Activated naive CD8-positive, alpha-beta T cell treated with anti-CD3 and anti-CD28 coated beads, Interleukin-2, amount 50 U/mL, for 24 hours (primary cell): ENCODE measurements at places on chromosomes 2 and 18.

DNA sequence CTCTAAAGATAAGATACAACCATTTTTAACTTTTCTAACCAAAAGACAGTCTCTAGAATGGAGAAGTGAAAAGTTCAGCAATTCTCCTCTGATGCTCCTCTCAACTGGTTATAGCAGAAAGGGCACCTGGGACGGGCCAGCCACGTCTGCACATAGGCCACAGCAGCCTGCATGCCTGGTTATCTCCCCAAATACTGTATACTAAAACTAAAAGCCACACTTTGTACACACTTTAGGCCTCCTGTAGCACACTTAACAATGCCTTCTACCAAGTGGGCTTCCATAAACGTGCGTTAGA, 179.1 kb downstream of the ANKRD44 start:
- DNase-seq = no peak

GRCh38 chr18:54004828-54005227, 219.6 kb downstream of the MBD2 start:
- no peak for DNase-seq

DNA sequence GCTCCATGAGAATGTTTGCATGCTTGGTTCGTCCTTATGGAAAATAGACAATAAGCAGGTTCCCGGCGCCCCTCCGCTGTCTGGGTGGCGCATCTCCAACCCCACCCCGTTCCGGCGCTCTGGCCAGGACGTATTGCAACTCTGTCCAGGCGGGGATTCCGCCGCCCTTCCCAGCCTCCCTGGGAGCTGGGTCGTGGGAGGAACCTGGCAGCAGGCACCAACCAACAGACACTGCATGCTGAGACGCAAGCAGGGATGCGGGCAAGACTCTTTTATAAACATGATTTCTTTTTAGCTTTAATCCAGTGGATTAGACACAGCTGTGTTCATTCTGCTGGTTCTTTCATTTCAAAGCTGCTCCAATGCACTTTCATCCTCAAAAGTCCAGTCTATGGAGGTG, 240.2 kb downstream of the SH3BP4 start:
- DNase-seq = no peak

- no peak for DNase-seq
Measured at GRCh38 chr2:10900216-10901109, 11.3 kb upstream of the KCNF1 start.

DNA sequence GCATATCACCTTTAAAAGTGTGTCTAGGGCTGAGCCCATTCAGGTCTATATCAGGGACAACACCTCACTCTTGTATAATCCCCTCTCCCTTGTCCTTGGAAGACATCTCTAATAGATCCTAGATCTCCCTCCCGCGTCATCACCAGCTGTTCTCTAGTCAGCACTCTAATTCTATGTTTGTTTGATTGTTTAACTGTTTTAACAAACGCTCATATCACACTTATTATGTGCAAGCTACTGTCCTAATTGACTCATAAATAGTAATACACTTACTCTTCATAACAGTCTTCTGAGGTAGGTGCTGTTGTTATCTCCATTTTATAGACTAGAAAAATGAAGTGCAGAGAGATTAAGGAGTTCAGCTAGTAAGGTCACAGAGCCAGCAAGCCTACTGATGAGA, 1.6 kb upstream of the ERMN start:
- no peak for DNase-seq

- DNase-seq = no peak
Measured at GRCh38 chr2:67927501-67927900, 135.3 kb downstream of the C1D start.

GRCh38 chr2:85015653-85016360, 44.8 kb downstream of the KCMF1 start:
- DNase-seq = no peak

DNA sequence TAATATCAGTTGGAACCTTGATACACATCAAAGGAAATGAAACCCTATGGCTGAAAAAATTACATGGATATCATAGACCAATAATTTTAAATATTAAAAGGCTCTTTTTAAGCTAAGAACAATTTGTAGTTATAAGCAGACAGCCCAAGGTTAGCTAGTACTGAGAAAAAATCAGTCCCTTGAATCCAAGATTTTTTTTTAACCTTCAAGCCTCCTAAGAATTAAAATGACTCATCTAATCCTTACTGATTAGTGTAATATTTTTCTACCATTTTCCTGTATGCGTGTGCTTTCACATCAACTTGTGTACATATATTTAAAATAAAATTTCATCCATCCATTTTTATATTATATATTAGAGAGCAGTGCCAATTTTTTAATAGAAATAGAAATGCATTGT, 1004.9 kb upstream of the ZEB2 start:
- no peak for DNase-seq

DNA sequence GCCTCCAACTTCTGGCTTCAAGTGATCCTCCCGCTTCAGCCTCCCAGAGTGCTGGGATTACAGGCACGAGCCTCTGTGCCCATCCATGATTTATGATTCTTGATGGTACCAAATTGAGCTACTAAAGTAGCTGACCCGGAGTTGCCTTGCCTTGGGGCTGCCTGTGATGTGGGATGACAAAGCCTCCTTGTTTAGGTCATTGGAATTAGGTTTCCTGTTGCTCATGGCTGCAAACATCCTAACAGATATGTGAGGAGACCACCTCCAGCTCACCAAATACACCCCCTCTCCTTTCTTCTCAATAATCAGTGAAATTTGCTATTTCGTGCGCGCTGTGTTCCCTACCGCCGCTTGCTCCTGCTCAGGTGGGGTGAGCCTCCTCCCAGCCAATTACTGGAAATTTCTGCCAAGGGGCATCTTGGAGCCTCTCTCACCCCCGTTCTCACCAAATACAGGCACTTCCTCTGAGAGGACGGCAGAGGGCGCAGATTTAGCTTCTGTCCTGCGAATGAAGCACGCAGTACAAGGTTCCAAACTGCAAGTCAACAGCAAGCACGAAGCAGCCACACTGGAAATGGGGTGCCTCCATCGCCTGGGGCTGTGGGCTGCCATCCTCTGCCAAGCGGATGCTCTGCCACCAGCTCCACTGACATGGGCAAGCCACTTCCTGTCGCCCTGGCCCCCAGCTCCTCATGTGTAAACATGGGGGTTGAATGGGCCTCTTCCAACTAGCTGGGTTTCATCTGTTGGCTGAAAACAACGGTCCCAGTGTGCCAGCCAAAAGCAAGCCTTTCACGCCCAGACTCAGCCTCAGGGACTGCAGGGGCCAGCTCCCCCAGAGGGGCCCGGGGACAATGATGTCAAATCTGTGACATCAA, 71.7 kb downstream of the NCAPH start:
- peak; percentile 61 for DNase-seq

DNA sequence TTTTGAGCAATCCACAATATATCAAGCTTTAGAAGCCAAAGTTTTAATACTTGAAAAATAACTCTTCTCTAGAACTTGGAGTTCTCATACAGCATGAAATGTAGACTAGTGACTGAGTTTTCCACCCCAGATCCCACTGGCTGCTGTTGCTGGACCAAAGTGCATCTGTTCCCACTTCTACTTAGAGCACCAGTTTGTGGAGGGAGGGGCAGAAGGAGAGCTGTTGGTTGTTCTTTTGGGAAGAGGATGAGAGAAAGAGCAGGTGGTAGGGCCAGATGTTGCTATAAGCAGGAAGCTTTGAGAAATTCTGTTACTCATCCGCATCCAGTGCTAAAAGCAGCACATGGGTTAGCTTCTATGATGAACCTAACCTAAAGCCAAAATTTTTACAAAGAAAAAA, 59.0 kb downstream of the MBD2 start:
- no peak for DNase-seq

GRCh38 chr18:36856815-36857214, 27.9 kb downstream of the KIAA1328 start:
- DNase-seq = no peak

DNA sequence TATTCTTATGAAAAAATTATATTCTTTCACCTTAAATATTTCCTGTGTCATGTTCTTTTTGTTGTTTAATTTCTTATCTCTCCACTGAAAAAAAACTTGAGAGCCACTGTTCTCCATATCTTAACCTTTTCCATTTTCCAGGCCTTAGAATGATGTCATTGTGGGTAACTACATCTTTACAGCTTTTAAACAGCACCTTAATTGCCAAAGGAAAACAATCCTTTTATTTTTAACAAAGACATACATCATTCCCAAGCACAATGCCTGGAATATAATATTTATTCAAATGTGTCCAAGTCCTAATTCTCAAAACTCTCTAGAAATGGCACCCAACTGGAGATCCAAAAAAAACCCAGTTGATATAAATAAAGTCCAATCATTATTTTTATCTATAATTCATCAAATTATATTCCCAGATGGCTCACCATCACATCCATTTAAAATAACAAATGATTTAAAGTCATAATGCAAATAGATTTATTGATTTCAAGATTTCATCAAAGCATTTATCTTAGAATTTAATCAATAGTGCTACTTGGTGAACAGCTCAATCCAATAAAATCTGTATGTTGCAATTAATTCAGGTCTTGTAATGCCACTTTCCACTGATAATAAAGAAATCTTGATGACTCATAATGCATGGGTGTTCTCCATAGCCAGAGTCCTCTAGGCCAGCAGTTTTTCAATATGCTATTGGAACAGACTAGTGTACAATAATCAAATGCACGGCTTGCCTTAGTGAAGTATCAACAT, 107.1 kb upstream of the MAPRE2 start:
- DNase-seq = no peak

GRCh38 chr2:122519366-122519765, 763.9 kb downstream of the TSN start:
- no peak for DNase-seq

DNA sequence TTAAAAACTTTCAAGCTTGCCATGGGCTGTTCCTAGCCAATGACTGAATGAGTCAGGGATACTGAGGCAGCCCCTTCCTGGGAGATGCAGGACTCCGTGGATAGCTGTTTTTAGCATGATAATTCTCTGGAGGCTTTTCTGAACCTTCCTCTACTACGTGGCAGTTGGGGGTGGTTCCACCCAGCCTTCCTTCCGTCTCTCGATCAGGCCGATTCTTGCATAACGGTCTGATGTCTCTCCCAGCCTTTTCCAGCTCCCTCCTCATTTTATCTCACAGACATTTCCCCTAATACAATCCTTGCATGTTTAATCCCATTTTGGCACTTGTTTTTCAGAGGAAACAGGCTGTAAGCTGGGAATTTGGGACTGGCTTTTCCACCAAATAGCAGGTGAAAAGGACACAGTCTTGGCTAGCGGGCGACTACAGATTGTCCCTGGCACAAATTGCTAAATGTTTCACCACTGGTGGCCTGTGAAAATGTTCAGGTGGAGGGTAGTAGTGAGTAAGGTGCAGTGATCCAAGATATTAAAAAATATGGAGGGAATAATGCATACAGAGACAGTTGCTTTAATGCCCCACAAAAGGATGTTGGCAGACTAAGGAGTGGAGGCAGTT, 21.0 kb upstream of the CTLA4 start:
- no peak for DNase-seq

DNA sequence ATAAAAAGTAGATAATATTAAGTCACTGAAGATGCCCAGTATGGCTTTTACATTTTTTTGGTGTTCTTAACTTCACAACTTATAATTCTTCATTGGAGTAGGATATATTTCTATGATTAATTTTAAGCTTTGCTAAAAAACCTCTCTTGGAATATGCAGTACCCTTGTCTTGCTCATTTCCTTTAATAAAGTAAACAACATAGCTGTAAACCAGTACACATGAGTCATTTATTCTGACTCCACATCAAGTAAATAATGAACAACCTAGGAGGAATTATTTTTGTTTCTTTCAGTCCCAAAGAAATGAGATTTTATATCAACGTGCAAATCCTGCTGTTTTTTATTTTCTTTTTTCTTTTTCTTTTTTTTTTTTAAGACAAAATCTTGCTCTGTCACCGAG, 869.1 kb downstream of the CNTNAP5 start:
- no peak for DNase-seq

GRCh38 chr2:96616535-96616934, 21.6 kb downstream of the KANSL3 start:
- DNase-seq = no peak

DNA sequence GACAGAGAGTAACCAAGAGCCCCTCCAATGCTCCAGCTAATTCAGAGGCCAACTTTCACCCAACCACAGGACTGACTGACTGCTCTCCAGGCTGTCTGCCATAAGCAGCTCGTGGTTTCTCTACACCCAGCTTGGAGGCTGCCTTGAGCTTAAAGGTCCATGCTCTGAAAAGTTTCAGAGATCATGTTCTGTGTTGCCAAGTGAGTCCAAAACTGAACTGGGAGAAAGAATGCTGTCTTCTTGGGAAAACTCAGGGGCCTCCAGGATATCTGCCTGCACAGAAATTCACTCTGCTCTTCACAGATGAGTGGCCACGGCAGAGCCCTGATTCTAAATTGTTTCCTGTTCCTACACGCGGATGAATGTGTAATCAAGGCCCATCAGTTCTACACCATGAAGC, 51.1 kb downstream of the LPIN2 start:
- peak; percentile 39 for DNase-seq

DNA sequence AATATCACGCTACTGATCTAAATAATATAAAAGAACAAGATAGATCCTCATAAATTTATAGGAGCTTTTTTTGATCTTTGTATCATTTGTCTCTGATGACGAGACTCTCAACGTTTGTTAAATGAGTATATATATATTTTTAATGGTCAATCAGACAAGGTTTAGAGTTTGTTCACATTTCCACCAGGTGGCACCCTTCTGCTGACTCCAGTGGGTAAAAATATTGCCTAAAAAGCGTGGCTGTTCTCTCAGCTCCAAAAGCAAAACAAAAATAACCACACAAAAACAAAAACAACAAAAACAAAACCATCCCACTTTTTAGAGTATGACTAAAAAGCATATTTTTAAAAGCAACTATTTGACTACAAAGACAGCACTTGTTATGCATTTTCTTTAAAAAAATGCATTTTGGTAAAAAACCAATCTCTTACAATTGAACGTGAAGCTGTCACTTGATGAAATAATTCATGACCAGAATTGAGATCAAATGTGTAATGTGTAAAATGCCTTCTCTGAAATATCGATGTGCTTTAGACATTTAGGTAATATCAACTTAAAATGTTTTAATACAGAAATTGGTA, 723.2 kb downstream of the DPP10 start:
- no peak for DNase-seq

GRCh38 chr2:74712223-74713053, 58.4 kb downstream of the SEMA4F start:
- no peak for DNase-seq

- no peak for DNase-seq
Measured at GRCh38 chr18:7272311-7273049, 41.6 kb downstream of the LRRC30 start.

GRCh38 chr18:4438938-4439337, 16.2 kb downstream of the DLGAP1 start:
- DNase-seq = no peak

DNA sequence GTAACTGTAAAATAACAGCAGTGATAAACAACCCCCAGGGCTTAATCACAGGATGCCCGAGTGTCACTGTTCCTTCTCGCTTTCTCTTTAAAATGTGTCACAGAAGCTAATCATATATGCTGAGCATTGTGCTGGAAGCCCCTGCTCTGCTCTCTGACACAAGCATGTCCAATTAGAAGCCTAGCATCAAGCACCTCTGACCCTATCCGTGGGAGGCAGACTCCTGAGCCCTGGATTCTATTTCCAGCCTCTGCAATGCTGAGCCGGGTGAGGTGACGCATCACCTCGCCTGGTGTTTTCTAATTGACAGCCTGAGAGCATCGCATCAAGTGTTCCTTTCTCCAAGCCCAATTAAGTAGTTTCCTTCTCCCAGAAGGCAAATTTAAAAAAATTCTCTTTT, 19.7 kb upstream of the SCG2 start:
- DNase-seq = no peak
